ENCODE measurements at places on chromosomes 16 and 17.

- no peak for DNase-seq
These were observed 3.4 kb upstream of the ENGASE start for GRCh38 chr17:79071161-79071740.

GRCh38 chr16:5619304-5619703 is 521.7 kb upstream of the EEF2KMT start:
- DNase-seq = no peak

GRCh38 chr17:40105861-40106759 is 5.7 kb upstream of the NR1D1 start:
- DNase-seq = no peak

DNA sequence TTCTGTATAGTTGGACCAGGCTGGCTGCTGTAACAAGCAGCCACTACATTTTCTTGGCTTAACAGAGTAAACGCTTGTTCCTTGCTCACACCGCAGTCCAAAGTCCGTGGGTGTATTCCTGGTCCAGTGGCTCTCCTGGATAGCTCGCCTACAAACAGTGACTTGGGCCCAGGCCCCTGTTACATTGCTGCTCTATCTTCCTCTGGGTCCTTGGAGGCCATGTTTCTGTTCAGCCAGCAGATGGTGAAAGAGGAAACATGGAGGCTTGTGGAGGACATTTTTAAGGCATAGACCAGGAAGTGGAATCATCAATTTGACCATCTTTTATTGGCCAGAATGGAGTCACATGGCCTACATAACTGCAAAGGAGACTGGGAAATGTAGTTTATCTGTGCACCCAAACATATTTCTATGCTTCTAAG is 55.1 kb downstream of the ATP2C2 start:
- DNase-seq = no peak

GRCh38 chr16:50303041-50303604 is 36.8 kb downstream of the ADCY7 start:
- no peak for DNase-seq

DNA sequence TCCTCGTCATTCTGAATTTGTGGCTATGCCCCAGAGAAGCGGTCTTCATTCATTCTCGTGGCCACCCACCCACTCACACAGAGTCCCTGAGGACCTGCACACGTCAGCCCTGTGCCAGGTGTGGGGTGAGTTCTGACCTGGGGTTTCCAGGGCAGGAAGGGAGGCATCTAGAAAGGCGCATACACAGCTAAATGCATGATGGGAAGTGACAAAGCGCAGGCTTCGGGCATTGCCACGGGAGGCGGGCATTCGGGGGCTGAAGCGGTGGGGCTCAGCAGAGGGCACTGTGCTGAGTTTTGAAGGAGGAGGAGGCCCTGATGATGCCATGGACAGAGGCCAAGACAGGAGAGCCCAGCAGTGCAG is 10.9 kb downstream of the UBALD2 start:
- no peak for DNase-seq

DNA sequence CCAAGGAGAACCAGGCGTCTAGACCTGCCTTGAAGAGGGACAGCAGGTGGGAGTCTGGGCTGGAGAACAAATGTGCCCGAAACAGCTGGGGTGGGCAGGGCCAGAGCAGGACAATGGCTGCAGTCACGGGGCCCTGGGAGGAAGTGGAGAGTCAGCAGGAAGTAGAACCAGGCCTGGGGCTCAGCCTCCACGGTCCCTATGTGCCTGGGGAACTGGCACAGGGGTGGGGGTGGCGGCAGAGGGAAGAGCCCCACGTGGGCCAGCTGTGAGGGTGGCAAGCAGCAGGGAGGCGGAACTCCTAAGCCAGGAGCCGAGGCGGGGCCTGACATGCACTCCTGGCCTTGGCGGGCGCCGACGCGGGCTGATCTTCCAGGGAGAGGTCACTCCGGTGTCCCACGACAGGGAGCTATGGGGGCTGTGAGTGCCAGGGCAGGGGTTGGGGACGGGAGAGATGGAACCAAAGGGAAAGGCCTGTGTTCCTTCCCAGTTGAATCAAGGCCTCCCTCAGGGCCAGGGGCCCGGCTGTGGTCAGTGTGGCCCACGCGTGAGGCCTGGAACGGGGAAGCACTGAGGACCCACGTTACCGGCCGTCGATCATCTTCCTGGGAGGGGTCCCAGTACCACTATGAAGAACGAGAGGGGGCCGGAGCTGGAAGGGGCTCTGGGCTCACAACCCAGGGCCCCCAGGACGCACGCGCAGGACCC is 42.7 kb downstream of the TIMM22 start:
- no peak for DNase-seq

GRCh38 chr17:73138541-73139138 is 26.2 kb upstream of the SSTR2 start:
- no peak for DNase-seq

DNA sequence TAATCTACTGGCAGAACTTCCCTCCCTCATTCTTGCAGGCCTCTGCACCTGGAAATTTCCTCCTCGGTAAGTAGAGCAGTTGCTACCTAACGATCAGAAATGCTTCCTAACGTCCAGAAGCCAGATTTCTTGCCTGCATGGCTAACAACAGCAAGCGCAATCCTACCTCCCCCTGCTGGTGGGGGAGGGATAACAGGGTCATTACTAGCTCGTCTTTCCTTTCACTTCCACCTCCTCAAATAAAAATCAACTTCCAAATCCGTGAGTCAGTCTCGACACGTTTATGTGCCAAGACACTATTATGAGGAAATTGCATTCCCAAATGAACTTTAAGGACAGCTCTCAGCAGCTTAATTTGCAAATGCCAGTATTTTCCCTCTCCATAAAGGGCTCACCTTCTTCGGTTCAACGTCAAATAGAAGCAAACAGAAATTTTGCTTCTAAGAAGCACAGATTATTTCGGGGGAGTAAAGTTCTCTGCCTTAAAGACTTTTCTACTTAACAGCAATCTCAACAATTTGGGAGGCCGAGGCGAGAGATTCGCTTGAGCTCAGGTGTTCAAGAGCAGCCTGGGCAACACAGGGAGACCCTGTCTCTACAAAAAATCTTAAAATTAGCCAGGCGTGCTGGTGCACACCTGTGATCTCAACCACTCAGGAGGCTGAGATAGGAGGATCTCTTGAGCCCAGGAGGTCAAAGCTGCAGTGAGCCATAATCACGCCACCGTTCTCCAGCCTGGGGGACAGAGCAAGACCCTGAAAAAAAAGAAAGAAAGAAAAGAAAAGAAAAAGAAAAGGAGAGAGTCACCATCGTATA is 188.6 kb upstream of the PSMD7 start:
- DNase-seq = peak; percentile 15

DNA sequence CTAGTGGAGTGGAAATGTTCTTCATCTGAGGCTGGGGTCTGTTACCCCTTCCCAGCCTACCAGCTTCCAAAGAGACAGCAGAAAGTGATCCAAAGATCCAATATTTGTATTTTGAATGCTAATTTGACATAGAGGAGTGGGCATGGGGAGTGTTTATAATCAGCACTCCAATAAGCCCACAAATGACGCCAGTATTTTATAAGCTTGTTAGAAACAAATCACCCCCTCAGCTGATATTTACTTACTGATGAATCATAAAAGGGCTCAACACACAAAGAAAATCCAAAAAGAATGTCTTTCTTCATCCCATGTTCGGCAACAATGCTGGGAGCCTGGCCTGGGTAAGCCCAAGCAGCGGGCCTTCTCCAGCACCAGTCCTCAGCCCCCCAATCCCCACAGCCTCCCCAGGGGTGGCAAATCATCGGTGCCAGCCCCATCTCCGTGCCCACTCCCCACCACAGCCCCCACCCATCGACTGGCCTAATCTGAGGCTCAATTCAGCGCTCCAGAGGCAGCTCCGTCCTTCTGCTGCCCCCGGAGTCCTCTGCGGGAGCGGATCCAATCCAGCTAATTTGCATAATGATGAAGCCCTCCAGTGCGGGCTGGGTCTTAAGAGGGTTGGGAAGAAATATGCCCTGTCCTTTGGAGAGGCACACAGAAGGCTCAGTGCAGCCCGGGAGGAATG is 169.5 kb downstream of the C16orf78 start:
- DNase-seq = no peak

- DNase-seq = no peak
These were observed 1.5 kb upstream of the CLDN7 start for GRCh38 chr17:7263801-7264078.

Measured in stimulated activated CD8-positive, alpha-beta memory T cell treated with anti-CD3 and anti-CD28 coated beads, Interleukin-7, amount 100 ng/mL, for 48 hours (primary cell).